Fibroblast of lung (primary cell): ENCODE measurements at places on chromosomes 2 and 18. TPM values are rescaled to one million over a fixed set of nuclear protein-coding genes. Genes with fewer than 3 reads are reported as not detected.

- H3K4me3 ChIP-seq, result no peak overlapping the region
- H3K27me3 ChIP-seq, result no peaks in the 10 kb centered on the region
- H3K27ac ChIP-seq, result no peak overlapping the region
- no peaks in the 10 kb centered on the region for H3K4me1 ChIP-seq
- peaks cover 4% of the 10 kb centered on the region for H3K36me3 ChIP-seq
- DNase-seq, result peak; percentile 56
Observed at GRCh38 chr2:239106314-239106908, 258.5 kb downstream of the TWIST2 start.

The HOXD12 gene
- polyA plus RNA-seq, result not detected in 2 replicates

DNA sequence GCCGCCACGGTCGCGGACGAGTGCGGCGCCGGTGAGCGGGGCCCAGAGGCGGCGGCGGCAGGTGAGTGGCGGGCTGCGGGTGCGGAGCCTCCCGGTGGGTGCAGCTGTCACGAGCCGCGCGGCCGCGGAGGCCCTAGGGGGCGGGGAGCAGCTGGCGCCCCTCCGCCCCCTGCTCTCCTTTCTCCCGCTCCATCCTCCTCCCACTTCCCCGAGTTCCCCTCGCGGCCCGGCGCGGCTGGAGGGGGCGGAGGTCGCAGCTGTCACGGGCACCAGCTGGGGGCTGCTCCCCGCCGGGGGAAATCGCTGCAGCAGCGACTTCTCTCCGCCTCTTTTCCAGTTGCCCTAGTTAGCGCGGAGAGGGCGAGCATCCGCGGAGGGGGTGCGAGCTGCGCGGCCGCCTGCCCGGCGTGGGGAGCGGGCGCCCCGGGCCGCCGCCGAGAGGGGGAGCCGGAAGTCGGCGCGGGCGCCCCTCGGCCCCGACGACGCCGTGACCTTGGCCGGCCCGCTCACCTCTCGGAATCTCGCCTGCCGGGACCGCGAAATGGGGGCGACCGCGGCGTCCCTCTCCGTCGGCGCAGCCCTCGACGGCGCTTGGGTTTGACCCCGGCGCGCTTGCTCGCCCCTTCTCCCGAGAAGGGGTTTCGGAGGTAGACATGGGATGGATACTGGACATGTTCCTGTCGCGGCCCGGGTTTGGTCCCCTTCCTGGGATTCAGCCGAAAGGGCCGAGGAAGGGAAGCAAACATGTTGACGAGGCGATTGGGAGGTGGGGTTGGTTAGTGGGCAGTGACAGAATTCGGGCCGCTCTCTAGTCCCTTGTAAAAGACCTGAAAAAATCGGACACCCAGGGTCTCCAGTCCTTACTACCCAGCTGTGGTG, 727 bp downstream of the NCOA1 start:
- H3K27ac ChIP-seq, result no peak overlapping the region
- H3K36me3 ChIP-seq, result no peaks in the 10 kb centered on the region
- H3K4me1 ChIP-seq, result peaks cover 6% of the 10 kb centered on the region
- DNase-seq, result peak; percentile 30
- H3K27me3 ChIP-seq, result no peaks in the 10 kb centered on the region

- H3K4me1 ChIP-seq, result no peaks in the 10 kb centered on the region
- peak; percentile 57 for DNase-seq
- H3K4me3 ChIP-seq, result peak overlapping the region; percentile 81
- H3K27me3 ChIP-seq, result no peaks in the 10 kb centered on the region
Observed at GRCh38 chr2:66437691-66438497, 3.0 kb downstream of the MEIS1 start.

The UGT1A9 gene
- not detected in 2 replicates for polyA plus RNA-seq

DNA sequence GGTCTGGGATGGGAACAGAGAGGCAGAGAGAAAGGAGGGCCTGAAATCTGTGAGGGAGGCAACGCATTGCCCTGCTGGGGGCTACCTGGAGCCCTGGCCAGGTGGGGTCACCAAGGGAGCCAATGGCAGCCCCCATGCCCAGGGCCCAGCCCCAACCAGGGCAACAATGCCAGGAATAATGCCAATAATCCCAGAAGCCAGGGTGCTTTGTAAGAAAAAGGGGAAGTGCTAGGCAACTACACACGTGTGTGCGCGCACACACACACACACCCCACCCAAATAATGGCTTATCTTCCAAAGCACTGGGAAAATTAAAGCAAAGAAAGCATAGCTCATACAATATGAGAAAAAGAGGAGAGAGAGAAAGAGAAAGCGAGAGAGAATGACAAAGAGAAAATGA, 7.0 kb upstream of the CLEC4F start:
- no peaks in the 10 kb centered on the region for H3K4me1 ChIP-seq
- no peak overlapping the region for H3K4me3 ChIP-seq
- no peaks in the 10 kb centered on the region for H3K36me3 ChIP-seq
- peaks cover 2% of the 10 kb centered on the region for H3K27me3 ChIP-seq
- H3K27ac ChIP-seq, result no peak overlapping the region

The COPS7B gene
- 39.5 and 44.8 TPM in 2 replicates for polyA plus RNA-seq

The CROCC2 gene
- 0.02 and 0.12 TPM in 2 replicates for polyA plus RNA-seq

- DNase-seq, result no peak
- H3K27me3 ChIP-seq, result no peaks in the 10 kb centered on the region
- no peaks in the 10 kb centered on the region for H3K4me1 ChIP-seq
- no peak overlapping the region for H3K27ac ChIP-seq
- no peaks in the 10 kb centered on the region for H3K36me3 ChIP-seq
Observed at GRCh38 chr2:157476953-157477709, 33.2 kb upstream of the CYTIP start.

The THUMPD2 gene
- 7.0 and 8.1 TPM in 2 replicates for polyA plus RNA-seq

The PIAS2 gene
- polyA plus RNA-seq, result 22.1 and 23.1 TPM in 2 replicates

GRCh38 chr2:199804831-199805230, 46.2 kb downstream of the FTCDNL1 start:
- H3K27ac ChIP-seq, result no peak overlapping the region
- no peaks in the 10 kb centered on the region for H3K4me1 ChIP-seq
- H3K27me3 ChIP-seq, result no peaks in the 10 kb centered on the region
- no peak for DNase-seq

The KRTCAP3 gene
- 0.12 and 0.22 TPM in 2 replicates for polyA plus RNA-seq

DNA sequence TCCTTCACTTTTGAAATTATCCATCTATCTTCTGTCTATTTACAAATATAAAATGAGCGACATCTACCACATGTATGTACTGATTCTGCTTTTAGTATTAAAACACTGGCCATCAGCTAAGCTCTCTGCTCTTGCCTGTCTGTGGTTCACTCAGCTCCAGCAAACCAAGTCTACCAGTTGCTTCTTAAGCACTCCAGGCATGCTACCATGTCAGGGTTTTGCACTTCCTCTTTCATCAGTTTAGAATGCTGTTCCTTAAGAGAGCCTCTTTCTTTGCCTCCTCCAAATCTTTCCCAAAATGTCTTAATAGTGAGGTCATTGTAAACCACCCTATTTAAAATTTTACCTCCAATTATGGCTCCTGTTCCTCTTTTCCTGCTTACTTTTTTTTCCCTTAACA, 59.5 kb downstream of the SCN3A start:
- no peaks in the 10 kb centered on the region for H3K27me3 ChIP-seq
- no peak for DNase-seq
- no peak overlapping the region for H3K4me3 ChIP-seq
- no peaks in the 10 kb centered on the region for H3K4me1 ChIP-seq
- H3K27ac ChIP-seq, result no peak overlapping the region
- H3K36me3 ChIP-seq, result no peaks in the 10 kb centered on the region

GRCh38 chr2:27916293-27916995, 25.9 kb downstream of the BABAM2 start:
- no peak for DNase-seq
- no peaks in the 10 kb centered on the region for H3K27me3 ChIP-seq
- H3K36me3 ChIP-seq, result no peaks in the 10 kb centered on the region
- H3K4me1 ChIP-seq, result no peaks in the 10 kb centered on the region
- no peak overlapping the region for H3K4me3 ChIP-seq

DNA sequence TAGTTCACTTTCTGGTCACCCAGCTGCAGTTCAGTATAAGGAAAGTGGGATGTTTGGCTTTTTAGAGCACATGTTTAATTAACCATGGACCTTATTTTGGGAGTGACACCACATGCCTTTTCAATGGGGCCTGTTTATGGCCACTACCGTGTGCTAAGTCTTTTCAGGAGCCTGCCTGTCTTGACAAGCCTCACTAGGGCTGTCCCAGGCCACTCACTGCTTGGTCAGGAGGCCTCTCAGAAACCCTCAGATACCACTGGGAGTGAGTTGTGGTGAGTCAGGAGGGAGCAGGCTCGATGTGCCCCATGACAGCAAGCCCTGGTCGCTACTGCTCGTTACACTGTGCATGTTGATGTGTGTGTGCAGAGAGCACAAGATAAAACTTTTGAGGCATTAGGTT, 123.0 kb downstream of the MAP4K4 start:
- H3K4me3 ChIP-seq, result no peak overlapping the region
- DNase-seq, result peak; percentile 88
- peak overlapping the region; percentile 6 for H3K27ac ChIP-seq
- peaks cover 3% of the 10 kb centered on the region for H3K36me3 ChIP-seq

DNA sequence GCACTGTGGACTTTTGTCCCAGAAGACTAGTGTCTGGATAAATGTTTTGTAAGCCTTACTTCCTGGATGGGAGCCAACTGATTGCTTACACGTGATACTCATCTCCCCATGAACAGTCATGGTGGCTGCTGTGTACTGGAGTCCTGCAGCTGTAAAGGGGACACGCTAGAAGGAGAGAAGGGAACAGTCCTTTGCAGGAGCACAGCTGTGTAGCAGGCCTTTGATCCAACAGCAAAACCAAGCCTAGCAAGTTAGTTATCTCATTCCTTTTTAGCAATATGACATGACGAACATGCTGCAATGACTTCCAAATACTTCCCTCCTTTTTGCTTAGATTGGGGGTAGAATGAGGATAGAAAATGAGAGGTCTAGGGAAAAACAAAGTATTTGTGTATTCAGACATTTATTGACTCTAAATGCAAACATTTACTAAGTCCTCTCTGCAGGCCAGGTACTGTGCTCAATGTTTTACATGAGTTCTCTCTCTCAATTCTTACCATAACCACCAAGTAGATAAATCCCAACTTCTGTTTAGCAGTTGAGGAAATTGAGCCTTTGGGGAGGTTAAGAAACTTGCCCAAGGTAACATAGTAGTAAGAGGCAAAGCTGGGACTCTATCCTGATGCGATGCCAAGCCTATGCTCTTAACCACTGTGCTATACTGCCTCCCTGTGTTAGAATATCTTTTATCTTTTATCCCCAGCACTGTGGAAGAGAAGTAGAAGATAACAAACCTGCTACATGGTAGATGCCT, 55.4 kb upstream of the CD28 start:
- DNase-seq, result peak; percentile 58
- no peaks in the 10 kb centered on the region for H3K27me3 ChIP-seq
- no peak overlapping the region for H3K4me3 ChIP-seq
- H3K36me3 ChIP-seq, result no peaks in the 10 kb centered on the region
- no peak overlapping the region for H3K27ac ChIP-seq
- peaks cover 10% of the 10 kb centered on the region for H3K4me1 ChIP-seq

DNA sequence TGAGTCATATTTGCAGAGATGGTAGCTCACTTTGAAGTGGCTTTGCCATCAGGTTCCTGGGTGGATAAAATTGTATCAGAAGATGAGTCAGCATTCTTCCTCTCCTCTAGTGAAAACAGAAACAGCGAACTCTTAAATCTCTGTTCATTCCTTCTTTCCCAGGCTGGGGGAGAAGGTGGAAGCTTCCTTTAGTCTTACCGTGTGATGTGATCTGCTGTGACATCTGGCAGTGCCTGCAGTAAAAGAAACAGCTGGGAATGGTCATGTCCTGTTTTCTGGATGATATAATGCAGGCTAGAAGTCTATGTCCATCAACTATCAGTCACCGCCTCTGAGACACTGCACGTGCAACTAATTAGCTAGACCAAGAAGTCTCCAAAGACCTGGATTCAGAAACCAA, 171.6 kb downstream of the VAPA start:
- H3K36me3 ChIP-seq, result no peaks in the 10 kb centered on the region
- no peaks in the 10 kb centered on the region for H3K27me3 ChIP-seq
- H3K27ac ChIP-seq, result no peak overlapping the region
- no peak for DNase-seq
- H3K4me3 ChIP-seq, result no peak overlapping the region

The TMEFF2 gene
- polyA plus RNA-seq, result 0.50 and 0.87 TPM in 2 replicates

- H3K4me3 ChIP-seq, result no peak overlapping the region
- peak; percentile 62 for DNase-seq
- no peaks in the 10 kb centered on the region for H3K36me3 ChIP-seq
- no peaks in the 10 kb centered on the region for H3K27me3 ChIP-seq
- H3K4me1 ChIP-seq, result peaks cover 8% of the 10 kb centered on the region
Observed at GRCh38 chr2:196337208-196337953, 166.0 kb upstream of the STK17B start.

GRCh38 chr18:50896093-50896492, 17.2 kb downstream of the ME2 start:
- DNase-seq, result no peak
- H3K36me3 ChIP-seq, result no peaks in the 10 kb centered on the region
- no peaks in the 10 kb centered on the region for H3K27me3 ChIP-seq
- no peaks in the 10 kb centered on the region for H3K4me1 ChIP-seq

The GORASP2 gene
- polyA plus RNA-seq, result 220 and 228 TPM in 2 replicates

DNA sequence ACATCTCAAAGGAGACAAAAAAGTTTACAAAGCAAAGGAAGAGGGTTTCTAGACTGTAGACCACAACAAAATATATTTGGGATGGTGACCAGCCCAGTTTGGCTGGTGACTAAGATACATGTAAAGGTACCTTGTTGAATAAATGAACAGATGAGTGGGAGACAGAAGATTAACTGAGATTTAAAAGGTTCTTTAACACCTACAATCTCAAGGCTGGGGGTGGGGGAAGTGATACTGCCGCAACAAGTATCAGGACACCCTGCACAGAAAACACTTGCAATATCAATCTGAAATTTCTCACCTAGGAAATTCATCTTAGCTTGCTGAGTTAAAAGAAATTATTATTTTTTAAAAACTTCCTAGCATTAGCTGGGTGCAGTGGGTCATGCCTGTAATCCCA, 8.3 kb downstream of the RNF149 start:
- H3K27ac ChIP-seq, result no peak overlapping the region
- no peak overlapping the region for H3K4me3 ChIP-seq
- DNase-seq, result no peak
- no peaks in the 10 kb centered on the region for H3K4me1 ChIP-seq

DNA sequence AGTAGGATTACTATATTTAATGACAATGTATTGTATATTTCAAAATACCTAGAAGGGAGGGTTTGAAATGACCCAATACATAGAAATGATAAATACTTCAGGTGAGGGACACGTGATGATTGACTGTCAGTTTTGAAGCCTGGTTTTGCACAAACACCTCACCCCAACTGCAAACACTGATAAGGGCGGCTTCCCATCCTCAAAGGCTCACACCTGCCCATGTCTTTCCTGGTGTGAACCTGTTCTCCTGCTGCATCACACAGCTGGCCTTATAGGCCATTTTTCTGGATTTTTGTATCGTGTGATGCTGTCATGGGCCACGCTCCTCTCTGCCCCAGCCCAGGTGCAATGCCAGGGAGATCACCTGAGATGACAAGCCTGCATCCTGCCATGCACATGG, 166.5 kb upstream of the NCK2 start:
- H3K36me3 ChIP-seq, result no peaks in the 10 kb centered on the region
- H3K4me3 ChIP-seq, result no peak overlapping the region
- H3K27me3 ChIP-seq, result no peaks in the 10 kb centered on the region
- DNase-seq, result no peak
- H3K4me1 ChIP-seq, result no peaks in the 10 kb centered on the region
- no peak overlapping the region for H3K27ac ChIP-seq

- H3K4me1 ChIP-seq, result no peaks in the 10 kb centered on the region
- H3K27me3 ChIP-seq, result no peaks in the 10 kb centered on the region
- no peaks in the 10 kb centered on the region for H3K36me3 ChIP-seq
- H3K4me3 ChIP-seq, result no peak overlapping the region
Observed at GRCh38 chr2:174172802-174173355, 75.5 kb downstream of the OLA1 start.

- peaks cover 2% of the 10 kb centered on the region for H3K4me1 ChIP-seq
- no peak for DNase-seq
- no peaks in the 10 kb centered on the region for H3K27me3 ChIP-seq
- H3K27ac ChIP-seq, result no peak overlapping the region
- H3K4me3 ChIP-seq, result no peak overlapping the region
Observed at GRCh38 chr2:97969081-97970067, 26.4 kb downstream of the TMEM131 start.

The MC2R gene
- polyA plus RNA-seq, result not detected in 2 replicates

The GKN1 gene
- not detected in 2 replicates for polyA plus RNA-seq
